ENCODE measurements at places on chromosomes 2 and 18.
A peak's percentile ranks its signal among the peaks of the same experiment; 100 is the strongest.

DNA sequence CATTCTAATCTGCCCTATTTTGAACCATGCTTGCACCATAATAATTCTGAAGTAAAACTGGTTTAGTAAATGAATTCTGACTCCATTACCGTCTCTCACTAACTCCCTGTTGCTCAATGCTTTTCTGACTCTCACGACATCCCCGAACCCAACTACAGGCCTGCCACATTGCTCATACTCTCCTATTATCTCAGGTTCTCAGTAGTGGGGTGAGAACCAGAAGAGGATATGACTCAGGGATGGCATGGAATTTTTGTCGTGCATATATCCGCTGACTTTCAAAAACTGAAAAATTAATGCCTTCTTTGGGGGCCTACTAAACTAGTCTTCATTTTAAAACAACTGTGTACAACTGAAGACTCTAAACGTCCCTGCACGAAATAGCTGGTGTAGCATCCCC, 34.3 kb downstream of the NETO1 start:
- DNase-seq = peak; percentile 47

DNA sequence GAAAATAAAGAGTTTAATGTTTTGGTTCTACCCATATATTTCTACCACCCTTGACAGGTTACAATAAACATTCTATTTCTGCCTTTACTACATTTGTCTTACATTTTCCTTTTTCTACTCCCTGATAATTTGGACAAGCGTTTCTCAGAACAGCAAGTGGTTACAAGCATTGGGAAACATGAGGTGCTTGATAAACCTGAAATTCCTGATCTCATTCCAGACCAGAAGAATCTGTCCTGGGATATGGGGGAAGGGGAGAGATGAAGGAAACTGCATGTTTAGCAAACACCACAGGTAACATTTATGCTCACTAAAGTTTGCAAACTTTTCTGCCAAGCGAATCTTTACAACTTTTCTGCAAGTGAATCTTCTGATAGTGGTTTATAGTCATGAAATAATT, 28.3 kb upstream of the DSC1 start:
- no peak for DNase-seq

GRCh38 chr2:69804416-69804815, 25.0 kb upstream of the GMCL1 start:
- no peak for DNase-seq

DNA sequence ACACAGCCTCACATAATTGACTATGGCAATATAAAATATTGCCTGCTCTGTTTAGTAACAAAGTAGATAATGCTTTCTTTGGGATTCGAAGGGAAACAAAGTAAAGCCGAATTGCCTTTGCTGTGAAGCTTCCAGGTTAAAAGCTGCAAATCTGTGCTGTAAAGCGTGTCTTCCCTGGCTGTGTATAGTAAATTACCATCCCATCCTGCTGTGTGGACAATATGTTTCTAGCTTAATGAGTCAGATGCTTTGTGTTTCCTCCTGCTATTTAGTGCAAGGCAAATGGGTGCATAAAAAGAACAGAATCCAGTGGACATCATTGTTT, 265.1 kb downstream of the SOCS6 start:
- no peak for DNase-seq

GRCh38 chr18:35000457-35000856, 40.8 kb upstream of the MAPRE2 start:
- no peak for DNase-seq

DNA sequence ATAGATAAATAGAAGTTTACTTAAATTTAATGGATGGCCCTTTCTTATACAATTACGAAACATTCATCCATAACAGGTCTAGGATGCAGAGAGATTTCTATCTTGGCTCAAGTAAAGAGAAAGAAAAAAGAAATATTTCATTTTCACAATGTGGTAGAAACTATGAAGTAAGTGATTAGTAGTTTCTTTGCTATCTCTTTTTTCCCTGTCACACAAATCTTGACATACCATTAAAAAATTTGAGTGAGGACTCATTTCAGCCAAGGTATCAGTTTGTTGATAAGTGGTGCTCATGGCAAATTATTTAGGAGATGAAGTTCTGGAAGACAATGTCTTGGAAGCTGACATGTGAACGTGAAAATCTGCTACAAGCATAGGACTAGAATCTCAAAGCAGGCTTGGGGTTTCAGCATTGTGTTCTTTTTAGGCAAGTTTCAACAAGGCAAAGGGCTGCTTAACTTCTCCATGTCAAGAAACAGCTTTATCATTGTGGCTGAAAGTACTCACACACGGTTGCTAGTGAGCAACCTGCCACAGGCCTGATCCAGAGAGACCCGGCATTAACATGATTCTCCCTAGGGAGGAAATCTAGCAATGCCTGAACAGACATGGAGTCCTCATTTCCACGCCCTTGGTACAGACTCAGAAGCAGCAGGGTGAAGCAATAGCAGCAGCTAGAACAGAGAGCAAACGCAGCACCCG, 414.6 kb downstream of the DLGAP1 start:
- DNase-seq = no peak

GRCh38 chr18:74266161-74266560, 25.6 kb downstream of the CYB5A start:
- DNase-seq = peak; percentile 51

DNA sequence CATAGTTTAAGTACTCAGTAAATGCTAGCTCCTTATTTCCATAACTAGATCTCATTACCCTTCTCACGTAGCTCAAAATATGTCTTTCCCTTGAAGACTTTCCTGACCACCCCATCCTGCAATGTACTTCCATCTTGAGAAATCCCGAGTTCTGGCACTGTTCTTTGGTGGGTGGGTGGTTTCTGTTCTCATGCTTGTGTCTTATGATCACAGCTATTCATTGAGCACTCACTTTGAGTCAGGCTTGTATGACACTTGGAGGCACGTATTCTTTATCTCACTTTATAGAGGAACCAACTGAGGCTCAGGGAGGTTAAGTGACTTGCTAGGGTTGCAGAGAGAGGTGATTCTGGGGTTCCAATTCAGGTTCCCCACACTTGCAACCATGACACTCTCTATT, 9.0 kb upstream of the CLIP4 start:
- DNase-seq = no peak

- DNase-seq = no peak
These were observed 8.4 kb downstream of the HOXD3 start for GRCh38 chr2:176165370-176166050.

DNA sequence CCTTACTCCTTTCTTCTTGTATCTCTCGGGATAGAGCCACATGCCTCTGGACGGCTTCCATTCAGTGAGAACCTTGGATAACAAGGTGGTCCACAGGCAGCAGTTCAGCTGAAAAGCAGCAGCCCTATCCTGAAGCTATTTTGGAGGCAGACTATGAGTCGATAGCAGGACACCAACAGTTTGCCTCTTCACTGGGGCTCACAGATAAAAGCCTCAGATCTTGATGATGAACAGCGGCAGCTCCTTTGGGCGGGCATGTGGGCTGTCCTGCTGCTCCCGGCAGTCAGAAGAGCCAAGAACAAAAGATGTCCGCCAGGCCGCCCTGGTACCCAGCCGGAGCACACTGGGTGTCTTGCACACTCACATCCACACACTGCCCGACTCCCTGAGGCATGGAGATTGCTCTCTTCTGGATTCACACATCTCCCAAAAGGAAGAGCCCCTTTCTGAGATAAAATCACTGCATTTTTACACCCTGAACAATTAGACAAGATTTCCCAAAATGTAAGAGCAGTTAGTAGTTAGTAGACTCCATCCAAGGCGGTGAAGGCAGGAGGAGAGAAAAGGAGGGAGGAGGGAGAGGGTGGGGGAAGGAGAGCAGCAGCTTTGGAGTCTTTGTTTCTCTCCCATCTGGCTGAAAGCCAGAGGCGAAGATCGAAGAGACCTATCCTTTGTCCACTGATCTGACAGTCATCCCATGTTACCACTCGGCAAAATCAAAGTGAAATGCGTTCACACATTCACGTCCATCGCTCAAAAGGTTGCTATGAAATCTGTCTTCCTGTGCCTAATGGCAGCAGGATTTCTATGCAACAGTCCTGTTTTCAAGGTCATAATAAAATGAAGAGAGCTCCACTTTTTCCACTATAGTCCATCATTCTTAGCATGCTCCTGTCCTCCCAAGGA, 90.1 kb upstream of the KLF7 start:
- DNase-seq = no peak

- DNase-seq = no peak
These were observed 232.2 kb downstream of the THSD7B start for GRCh38 chr2:136997557-136997956.

DNA sequence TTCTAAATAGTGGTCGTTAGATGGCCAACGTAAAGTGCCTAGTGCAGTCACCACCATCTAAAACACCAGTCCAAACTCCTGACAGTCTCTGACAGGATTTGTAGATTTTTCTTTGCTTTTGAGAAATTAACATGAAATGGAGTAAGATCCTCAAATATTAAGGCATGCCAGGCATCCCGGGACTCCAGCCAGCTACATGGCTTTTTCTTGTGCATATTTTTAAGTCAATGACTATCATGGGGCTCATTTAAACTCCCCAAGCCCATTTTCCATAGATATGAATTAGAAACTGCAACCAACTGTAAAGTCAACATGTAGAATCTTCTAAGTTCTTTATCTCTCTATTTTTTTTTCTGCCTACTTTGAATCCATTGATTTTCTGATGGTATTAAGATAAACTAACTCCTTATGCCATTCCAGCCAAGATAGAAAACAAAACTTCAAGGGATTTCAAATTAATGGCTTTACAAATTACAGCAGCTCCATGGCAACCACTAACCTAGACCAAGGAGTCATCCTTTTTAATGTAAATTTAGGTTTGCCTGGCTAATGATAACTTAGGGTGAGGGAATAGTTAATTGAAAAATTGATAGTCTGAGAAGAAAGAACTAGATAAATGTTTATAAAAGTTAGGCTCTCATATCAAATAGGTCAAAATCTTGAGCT, 764.1 kb upstream of the NXPH2 start:
- DNase-seq = no peak

DNA sequence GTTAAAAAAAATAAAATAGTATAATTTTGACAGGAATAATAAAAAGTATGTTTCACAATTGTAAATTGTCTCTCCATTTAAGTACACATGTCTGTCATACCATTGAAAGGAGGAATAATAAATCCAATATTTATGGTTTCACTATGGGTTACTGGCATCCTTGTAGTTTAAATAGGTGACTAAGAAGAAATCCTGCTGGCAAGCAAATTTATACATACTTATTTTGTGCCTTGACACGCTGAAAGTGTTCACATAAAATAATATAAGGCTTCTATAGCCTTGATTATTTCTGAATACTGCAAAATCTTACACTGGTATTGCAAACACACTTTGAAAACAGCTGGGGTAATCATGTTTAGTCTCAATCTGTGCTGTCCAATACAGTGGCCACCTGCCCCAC, 138.3 kb upstream of the ETAA1 start:
- DNase-seq = no peak

- DNase-seq = no peak
These were observed 372.5 kb downstream of the GALR1 start for GRCh38 chr18:77622009-77622692.

DNA sequence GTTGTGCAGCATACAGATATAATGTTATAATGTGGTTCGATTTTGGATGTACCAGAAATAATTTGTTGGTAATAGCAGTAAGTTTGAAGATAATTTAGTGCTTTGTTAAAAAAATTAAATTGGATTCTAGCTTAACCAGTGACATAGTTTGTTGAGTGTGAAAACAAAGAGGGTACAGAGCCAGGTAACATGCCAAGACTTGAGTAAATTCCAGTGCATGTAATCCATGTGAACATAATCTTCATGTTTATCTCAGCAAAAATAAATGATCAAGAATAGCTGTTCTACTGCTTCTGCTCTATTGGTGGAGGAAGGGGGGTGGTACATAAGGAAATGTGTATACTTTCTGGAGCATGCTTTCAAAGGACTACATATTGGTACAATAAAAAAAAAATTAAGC, 165.8 kb downstream of the DNAH7 start:
- no peak for DNase-seq

DNA sequence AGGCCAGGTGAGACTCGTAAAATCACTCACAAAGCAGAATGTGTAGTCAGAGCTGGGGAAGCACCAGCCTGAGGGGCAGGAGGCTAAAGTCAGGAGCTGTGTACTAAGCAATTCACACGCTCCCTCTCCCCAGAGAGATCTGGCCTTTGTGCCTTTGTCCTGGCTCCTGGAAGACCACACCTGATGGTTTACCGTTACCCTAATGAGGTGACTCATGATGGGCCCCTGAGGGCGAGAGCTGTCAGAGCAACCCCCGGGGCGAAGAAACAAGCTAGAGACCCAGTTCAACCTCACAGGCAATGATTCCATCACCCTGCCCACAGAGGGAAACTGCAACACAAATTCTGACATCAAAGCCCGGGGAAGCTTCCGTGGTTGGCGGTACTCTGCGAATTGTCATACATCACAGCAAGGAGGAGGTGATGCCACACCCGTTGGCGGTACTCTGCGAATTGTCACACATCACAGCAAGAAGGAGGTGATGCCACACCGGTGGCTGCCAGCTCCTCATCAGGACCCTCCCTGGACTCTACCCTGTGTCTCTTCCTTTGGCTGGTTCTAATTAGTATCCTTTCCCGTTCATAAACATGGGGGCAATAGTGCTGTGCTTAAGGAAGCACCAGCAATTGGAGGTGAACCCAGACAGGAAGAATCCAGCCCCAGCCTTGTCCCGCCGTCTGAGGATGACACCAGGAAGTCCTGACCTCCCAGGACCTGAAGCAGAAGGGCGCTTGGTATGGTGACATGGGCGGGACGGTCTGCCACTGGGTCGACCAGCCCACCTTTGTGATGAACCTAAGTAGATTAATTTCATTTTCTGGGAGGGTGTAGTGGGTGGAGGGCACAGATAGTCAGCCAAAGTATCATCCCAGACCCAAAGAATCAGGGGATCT, 30.5 kb downstream of the B3GNT7 start:
- DNase-seq = no peak

Measured in urothelium cell line (cell line).